Mesothelial cell of epicardium (in vitro differentiated cells): ENCODE measurements at places on chromosomes 7 and 10.

DNA sequence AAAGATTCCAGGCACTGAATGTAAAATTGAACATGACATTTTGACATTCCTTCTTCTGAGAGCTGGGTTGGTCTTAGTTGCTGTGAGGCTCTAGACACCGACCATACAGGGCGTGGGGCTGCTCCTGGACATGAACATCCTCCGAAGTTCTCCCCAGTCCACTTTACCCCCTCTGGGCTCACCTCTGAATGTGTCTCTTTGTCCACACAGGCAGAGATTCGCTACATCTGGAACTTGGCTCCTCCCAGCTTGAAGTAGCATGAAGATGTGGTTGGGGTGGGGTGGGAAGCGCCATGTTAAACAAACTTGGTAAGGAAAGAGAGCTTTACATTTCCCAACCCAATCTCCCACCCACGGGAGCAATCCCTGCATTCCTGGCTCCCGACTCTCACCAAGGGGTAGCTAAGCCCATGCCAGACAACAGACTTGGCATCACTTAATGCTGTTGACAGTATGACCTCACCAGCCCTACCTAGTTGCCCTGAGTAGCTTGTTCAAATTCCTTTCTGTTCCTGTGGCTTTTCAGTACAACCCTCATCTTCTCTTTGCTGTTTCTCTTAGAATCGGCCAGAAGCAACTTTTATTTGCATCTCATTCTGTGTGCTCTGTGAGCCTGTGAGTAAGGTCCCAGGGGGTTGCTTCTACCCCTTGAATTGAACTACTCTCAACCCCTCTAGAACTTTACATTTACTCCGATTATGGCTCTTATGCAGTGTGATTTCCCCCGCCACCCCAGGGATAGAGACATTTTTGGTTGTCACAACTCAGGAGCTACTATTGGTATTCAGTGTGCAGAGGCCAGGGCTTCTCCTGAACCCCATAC, 211.4 kb downstream of the SEC23IP start:
- no peak for DNase-seq
- H3K4me1 ChIP-seq: peaks cover 7% of the 10 kb centered on the region
- no peaks in the 10 kb centered on the region for H3K36me3 ChIP-seq
- H3K4me3 ChIP-seq: no peak overlapping the region
- no peak overlapping the region for H3K27ac ChIP-seq

- no peak overlapping the region for H3K4me3 ChIP-seq
- no peak overlapping the region for H3K27ac ChIP-seq
- H3K36me3 ChIP-seq: no peaks in the 10 kb centered on the region
- no peak for DNase-seq
Measured at GRCh38 chr10:88828310-88828709, 23.3 kb downstream of the ANKRD22 start.

GRCh38 chr10:57973451-57973850, 294.2 kb downstream of the IPMK start:
- no peak overlapping the region for H3K27ac ChIP-seq
- DNase-seq: no peak
- H3K27me3 ChIP-seq: no peaks in the 10 kb centered on the region
- H3K36me3 ChIP-seq: peaks cover 2% of the 10 kb centered on the region
- no peaks in the 10 kb centered on the region for H3K4me1 ChIP-seq

DNA sequence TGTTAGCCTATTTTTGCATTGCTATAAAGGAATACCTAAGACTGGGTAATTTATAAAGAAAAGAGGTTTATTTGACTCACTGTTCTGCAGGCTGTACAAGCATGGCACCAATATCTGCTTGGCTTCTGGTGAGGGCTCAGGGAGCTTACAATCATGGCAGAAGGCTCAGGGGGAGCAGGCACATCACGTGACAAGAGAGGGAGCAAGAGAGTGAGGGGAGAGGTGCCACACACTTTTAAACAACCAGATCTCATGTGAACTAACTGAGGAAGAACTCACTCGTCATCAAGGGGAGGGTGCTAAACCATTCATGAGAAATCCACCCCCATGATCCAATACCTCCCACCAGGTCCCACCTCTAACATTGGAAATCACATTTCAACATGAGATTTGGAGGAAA, 73.9 kb upstream of the ADCY1 start:
- no peaks in the 10 kb centered on the region for H3K36me3 ChIP-seq
- DNase-seq: no peak
- H3K4me3 ChIP-seq: no peak overlapping the region
- no peaks in the 10 kb centered on the region for H3K4me1 ChIP-seq

DNA sequence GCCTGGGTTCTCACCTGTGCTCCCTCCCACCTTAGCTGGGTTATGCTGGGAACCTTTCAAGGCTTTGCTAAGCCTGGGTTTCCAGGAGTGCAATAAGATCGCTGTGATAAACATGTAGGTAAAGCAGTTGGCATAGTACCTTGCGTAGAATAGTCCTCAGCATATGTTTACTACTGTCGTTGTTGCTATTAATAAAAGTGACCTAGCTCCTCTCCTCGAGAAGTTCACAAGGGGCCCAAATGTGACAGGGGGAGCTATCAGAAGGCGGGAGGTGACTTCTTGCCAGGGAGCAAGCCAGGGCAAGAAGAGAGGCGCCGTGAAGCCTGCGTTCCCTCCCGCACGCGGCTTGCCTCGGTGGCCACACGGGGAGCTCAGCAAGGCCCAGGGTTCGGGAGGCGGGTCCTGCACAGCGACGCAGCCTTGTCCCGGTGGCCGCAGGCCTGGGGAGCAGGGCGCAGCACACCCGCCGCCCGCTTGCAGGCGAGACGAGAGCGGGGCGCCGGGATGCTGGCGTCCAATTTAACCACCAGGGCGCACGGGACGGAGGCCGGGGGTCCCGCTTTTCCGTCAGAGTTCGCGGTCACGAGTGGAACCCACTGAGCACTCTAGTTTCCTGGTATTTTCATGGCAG, 106.2 kb downstream of the SNX10 start:
- no peaks in the 10 kb centered on the region for H3K36me3 ChIP-seq
- DNase-seq: peak; percentile 67
- H3K4me3 ChIP-seq: peak overlapping the region; percentile 70
- peaks cover 38% of the 10 kb centered on the region for H3K4me1 ChIP-seq
- H3K27ac ChIP-seq: peak overlapping the region; percentile 89

DNA sequence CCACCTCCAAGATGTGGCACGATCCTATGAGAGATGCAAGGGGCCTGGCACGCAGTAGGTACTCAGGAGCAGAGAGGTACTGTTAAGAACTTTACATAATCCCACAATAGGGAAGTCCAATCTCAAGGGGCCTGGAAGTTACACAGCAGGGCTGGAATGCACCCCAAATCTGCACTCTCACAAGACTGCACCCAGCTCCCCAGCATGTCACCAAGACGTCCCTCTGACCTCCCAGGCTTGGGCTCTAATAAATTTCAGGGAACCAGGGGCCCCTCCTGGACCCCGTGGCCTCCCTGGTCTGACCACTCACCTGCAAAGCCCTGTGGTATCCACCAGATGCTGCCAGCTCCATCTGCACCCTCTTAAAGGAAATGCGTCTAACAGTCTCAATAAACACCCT, 94.9 kb downstream of the OAT start:
- H3K4me3 ChIP-seq: no peak overlapping the region
- no peaks in the 10 kb centered on the region for H3K36me3 ChIP-seq
- peak; percentile 32 for DNase-seq
- no peak overlapping the region for H3K27ac ChIP-seq
- H3K27me3 ChIP-seq: peaks cover 22% of the 10 kb centered on the region

DNA sequence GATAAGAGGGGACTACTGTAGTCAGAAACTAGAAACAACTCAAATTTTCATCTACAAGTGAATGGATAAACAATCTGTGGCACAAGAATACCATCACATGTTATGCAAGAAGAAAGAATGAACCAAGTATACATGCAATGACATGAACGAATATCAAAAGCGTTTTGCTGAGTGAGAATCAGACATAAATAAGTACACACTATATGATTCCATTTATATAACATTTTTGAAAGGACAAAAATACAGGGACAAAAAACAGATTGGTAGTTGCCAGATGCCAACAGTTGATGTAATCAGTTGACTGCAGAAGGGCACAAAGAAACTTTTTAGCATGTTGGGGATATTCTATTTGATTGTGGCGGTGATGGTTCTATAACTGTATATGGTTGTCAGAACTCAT, 33.6 kb downstream of the CTNNA3 start:
- DNase-seq: no peak
- no peaks in the 10 kb centered on the region for H3K27me3 ChIP-seq
- peaks cover 7% of the 10 kb centered on the region for H3K4me1 ChIP-seq
- H3K36me3 ChIP-seq: no peaks in the 10 kb centered on the region
- H3K4me3 ChIP-seq: no peak overlapping the region

DNA sequence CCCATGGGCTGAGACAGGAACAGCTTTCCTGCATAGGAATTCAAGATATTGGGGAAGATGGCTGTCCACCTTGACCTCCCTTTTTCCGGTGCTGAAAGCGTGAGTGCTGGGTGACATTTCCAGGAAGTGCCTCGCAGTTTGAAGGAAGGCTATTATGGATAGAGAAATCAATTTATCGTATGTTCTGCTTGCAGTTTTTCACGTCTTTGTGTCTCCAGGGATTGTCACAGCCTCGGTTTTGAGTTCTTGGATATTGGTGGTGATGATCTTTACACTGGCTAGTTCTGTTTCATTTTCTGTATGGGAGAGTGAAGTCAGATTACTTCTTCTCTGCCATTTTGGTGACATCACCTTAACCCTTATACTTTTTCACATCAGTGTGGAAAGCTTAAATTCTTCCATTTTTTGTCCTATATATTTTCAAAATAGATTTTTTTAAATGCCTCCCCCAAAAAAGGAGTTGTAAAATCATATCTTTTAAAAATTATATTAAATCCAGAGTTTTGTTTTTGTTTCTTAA, 102.5 kb upstream of the APBB1IP start:
- H3K27me3 ChIP-seq: no peaks in the 10 kb centered on the region
- H3K36me3 ChIP-seq: peaks cover 6% of the 10 kb centered on the region
- H3K27ac ChIP-seq: no peak overlapping the region
- no peak for DNase-seq

DNA sequence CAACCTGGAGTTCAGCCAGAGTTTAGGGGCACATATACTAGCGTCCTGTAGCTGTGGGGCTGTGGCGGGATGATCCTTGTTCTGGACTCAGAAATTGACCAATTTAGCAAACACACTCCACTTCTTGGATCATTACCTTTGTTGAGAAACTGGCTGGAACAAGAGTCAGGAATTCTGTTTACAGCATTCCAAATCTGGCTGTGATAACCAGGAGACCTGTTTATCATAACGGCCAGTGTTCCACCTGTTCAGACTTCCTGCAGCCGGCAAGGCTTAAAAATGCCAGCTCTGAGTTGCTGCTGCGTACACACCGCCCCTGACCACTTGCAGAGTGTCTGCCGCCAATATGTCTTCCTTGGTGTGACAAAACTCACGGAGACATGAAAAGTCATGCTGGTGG, 64.8 kb downstream of the ARMC3 start:
- no peaks in the 10 kb centered on the region for H3K36me3 ChIP-seq
- no peak for DNase-seq
- H3K27me3 ChIP-seq: peaks cover 1% of the 10 kb centered on the region
- no peak overlapping the region for H3K4me3 ChIP-seq

DNA sequence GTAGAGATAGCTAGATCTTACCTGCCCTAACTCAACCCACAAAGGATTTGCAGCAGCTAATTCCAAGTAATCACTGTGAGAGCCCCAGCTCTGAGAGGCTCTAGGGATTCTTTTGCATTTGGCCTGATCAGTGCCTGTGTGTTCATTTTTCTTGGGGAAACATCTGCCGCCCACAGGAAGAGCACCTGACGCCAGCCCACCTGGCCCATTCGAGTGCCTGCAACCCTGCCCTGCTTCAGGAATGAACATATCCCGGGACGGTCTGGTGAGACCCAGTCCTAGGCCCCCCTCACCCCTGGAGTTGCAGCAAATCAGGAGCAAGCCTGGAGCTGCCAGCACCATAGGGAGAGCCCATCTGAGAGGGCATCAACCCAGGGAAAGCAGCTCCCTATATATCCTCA, 38.8 kb downstream of the GSDME start:
- H3K4me3 ChIP-seq: no peak overlapping the region
- no peaks in the 10 kb centered on the region for H3K36me3 ChIP-seq
- no peak overlapping the region for H3K27ac ChIP-seq
- no peaks in the 10 kb centered on the region for H3K27me3 ChIP-seq
- no peak for DNase-seq
- no peaks in the 10 kb centered on the region for H3K4me1 ChIP-seq

DNA sequence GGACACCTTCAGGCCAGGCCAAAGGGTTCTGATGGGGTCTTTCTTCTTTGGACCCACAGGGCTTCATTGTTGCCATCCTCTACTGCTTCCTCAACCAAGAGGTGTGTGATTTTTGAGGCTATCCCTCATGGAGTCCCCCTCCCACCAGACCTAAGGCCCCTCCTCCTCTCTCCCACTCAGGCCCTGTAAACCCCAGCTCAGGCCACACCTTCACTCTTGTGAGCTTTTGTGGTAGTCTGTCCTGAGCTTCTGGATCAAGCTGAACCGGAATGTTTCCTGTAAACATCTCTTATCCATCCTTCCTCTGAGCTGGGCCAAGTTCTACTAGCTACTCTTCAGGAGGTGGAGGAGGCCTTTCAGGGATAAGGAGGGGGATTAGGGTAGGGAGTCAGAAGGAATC, 13.5 kb downstream of the GHRHR start:
- no peak overlapping the region for H3K27ac ChIP-seq
- no peak overlapping the region for H3K4me3 ChIP-seq
- no peaks in the 10 kb centered on the region for H3K36me3 ChIP-seq
- no peak for DNase-seq
- peaks cover 63% of the 10 kb centered on the region for H3K27me3 ChIP-seq

GRCh38 chr10:16436758-16437539, at the start of gene PTER:
Gene PTER (plus strand): TSS chr10:16437010. CDS start chr10:16484385, 47,375 bp downstream.
- H3K27ac ChIP-seq: peak within 1 kb of the TSS; percentile 88
- peak; percentile 56 for DNase-seq
- H3K36me3 ChIP-seq: no peaks in the 10 kb centered on the region
- H3K4me1 ChIP-seq: peaks cover 35% of the 10 kb centered on the region
- H3K27me3 ChIP-seq: no peaks in the 10 kb centered on the region
- peak within 1 kb of the TSS; percentile 87 for H3K4me3 ChIP-seq

- peaks cover 10% of the 10 kb centered on the region for H3K4me1 ChIP-seq
- H3K36me3 ChIP-seq: no peaks in the 10 kb centered on the region
- H3K4me3 ChIP-seq: no peak overlapping the region
- DNase-seq: no peak
- H3K27me3 ChIP-seq: no peaks in the 10 kb centered on the region
Measured at GRCh38 chr7:66615699-66616098, 13.0 kb upstream of the KCTD7 start.
